ENCODE measurements at places on chromosomes 16 and 17.

DNA sequence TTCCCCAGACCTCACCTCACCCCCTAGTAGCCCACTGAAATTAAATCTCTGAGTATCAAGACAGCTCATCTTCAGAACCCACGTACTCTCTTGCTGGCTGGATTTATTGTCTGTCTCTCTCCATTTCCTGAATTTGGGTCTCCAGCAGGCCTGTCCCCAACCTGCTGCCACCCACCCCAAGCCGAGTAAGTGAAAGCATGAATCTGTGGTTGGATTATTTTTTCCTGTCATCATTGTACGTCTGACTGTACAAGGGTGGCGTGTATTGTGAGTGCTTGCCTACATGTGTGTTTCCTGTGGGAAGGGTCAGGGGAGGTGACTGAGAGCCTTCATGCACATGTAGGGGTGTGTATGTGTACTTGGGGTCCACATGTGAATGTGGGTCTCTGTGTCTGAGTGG lies 5.4 kb downstream of the TNP2 start:
- no peak for DNase-seq

GRCh38 chr17:17445296-17445924 lies 31.4 kb upstream of the MED9 start:
- no peak for DNase-seq

DNA sequence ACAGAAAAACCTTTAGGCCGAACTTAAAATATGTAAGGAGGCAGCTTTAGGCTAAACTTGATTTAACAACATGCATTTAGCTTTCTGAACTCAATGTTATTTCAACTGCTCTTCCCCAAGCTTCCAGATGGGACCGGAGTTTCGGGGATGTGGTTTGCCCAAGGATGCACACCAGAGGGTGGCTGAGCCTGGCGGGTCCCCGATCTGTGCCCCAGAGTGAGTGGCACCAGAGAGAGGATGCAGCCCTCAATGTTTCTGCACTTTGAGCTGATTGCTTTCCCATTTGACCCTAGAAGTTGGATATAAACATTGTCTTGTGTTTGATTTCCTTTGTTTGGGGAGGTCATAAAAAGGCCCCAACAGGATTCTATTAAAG lies 348.0 kb upstream of the TNRC6C start:
- no peak for DNase-seq

DNA sequence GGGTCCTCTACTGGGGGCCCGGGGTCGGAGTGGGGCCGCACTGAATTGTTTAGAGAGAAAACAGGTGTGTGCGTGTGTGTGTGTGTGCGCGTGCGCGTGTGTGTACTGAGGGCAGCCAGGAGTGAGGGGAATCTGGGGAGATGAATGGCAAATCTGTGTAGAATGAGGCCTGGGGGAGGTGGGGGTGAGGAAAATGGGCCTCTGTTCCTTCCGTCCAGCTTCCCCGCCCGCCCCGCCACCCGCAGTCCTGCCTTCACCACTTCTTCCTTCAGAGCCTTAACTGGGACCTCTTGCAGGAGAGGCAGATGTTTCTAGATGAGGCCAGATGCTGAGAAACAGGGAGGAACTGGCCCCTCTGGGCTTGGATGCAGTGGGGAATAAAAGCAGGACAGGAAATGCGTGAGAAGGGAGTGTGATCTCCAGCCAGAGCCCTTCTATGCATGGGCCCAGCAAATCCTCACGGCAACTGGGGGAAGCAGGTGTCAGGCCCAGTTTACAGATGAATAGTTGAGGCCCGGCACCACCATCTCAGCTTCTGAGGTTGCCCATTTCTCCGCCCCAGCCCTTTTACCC lies 29.7 kb upstream of the NGFR start:
- DNase-seq = no peak

- no peak for DNase-seq
Observed at GRCh38 chr17:7714721-7715594, 2.6 kb upstream of the DNAH2 start.

Data from GM19239 (cell line).